CD4-positive, alpha-beta T cell treated with Interleukin-12 subunit alpha and Interleukin-12 subunit beta, for 1 hour (primary cell): ENCODE measurements at places on chromosomes 7 and 10.
A peak's percentile ranks its signal among the peaks of the same experiment; 100 is the strongest.

DNA sequence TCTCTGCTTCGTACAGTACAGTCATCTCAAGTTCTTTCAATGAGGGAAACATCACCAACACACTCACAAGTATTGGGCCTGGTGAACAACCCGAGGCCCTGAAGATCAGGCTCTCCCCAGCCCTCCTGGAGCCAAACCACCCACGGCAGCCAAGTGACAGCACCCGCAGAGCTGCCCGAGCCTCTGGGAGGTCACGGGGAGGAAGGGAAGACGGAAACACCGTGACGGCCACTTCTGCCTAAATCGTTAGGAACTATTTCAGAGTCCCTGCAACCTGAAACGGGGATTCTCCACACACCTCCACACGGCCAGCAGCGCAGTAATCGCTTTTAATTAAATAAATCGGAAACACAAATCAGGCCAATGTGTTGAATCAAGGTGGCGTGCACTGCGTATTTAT is 222.6 kb downstream of the MAD1L1 start:
- no peak for DNase-seq

- no peak for DNase-seq
These were observed 87.8 kb upstream of the DKK1 start for GRCh38 chr10:52226197-52226847.

DNA sequence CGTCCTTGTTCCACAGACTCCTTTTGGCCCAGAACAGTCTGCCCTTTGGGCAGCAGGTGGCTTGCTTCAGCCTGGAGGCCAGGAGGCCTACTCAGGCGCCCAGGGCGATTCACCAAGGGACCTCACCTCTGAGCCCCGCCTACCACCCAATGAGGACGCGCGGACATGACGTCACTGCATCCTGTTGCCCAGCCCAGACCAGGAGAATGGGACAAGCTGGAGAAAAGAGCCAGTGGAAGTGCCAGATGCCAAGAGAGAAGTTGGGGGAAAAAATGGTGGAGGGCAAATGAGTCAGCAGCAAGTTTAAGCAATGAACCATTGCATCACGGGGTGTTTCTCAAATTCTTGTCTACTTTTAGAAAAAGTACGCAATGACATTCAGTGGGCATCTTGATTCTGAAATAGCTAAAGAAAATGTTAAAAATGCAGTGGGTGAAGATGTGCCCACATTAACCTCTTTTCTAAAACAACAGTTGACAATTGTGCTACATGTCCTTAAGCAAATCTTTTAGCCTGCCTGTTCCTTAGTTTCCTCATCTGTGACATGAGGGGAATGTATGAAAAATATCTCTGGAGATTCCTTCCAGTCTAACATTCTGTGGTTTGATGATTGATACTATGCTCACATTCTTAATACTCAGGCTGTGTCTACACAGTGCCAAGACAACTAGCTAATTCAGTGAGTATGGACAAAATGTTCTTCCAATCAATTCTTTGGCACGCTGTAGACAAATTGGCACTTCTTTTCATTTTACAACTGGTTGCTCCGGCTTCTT is 23.9 kb upstream of the LEP start:
- DNase-seq: no peak

DNA sequence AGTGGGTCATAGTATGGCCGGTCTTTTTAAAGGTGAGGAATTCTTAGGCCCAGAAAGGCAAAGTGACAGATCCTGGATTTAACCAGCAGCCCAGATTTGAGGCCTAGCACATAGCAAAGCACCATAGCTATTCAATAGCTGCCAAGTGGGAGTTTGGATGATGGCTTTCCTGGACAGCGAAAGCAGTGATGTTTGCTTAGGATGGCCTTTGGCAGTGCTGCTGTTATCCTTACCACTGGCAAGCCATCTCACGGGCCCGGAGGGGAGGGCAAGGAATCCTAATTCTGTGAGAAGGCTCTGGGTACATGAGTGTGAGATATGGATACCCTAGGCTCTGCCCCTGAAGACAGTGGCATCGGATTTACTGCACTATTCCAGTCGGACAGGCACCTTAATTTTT is 50.4 kb downstream of the TCF7L2 start:
- DNase-seq: no peak

DNA sequence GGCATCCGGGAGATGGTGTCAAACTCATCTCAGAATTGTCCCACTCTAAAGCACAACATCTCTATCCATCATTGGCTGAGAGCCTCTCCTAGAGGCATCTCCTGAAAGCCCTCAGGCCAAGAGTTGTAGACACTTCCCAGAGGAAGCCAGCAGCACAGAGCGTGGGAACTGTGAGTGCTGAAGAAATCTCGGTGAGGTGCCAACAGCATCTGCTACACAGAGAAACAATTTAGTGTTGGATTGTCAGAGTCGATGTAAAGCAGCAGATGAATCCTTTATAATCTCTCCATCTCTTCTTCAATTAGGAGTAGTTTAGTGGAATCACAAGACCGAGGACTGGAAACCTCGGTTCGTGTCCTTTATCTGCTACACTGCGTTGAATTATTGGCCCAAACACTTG is 172.2 kb downstream of the C7orf25 start:
- no peak for DNase-seq

GRCh38 chr7:106968160-106968559 is 76.3 kb upstream of the PRKAR2B start:
- DNase-seq: no peak

GRCh38 chr7:104240401-104240800 is 32.6 kb upstream of the ORC5 start:
- DNase-seq: no peak

- DNase-seq: no peak
These were observed 3.8 kb downstream of the NEBL start for GRCh38 chr10:20893297-20893696.

DNA sequence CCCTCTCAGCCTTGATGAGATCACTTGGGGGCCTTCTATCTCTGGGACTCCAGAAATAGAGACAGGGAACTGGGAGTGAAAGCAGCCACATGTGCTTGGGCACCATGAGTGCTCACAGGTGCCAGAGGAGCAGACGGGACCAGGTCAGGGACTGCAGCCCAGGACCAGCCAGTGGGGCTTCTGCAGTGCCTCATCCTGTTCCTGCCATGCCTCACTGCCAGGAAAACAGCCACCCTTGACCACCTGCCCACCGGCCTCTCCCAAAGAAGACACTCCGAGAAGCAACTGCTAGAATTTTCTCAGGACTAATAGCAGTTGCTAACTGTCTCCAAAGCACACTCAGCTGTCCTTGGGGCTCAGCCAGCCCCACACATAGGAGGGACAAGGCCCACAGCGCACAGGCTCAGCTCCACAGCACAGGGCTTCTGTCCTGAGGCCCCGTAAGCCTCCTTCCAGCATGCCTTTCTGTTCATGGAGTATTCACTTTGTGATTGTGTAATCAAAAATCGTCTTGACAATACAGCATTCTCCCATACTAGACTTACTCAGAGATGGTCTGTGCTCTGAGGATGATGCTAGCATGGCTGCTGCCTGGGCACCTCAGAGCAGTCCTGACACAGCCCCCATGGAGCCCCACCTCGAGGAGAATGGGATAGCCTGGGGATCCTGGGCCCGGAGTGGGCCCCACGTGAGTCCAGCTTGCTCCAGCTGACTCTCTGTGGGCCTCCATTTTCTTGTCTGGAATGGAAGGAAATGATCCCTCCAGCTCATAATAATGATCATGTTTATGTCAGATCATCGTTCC is 115.7 kb upstream of the RET start:
- DNase-seq: no peak

- DNase-seq: no peak
These were observed 295.3 kb upstream of the PRKCQ start for GRCh38 chr10:6875269-6875865.

DNA sequence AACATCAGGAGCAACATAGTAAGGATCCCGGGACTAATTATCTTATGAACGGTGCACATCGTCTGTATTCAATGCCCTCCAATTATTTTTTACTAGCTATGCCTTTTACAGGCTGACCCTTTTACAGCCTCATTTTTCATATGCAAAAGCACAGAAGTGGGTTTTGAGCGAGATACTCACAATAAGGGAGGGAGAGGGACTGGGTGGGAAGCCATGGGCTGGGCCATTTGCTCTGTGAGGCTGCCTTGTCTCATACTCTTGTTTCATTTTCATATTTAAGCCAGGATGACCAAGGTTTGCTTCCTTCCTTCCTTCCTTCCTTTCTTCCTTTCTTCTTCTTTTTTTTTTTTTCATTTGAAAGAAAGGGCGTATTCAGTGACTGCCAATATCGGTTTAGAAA is 259.3 kb downstream of the TRIL start:
- DNase-seq: no peak

- DNase-seq: no peak
These were observed 177.1 kb upstream of the TRIM24 start for GRCh38 chr7:138282997-138283396.

DNA sequence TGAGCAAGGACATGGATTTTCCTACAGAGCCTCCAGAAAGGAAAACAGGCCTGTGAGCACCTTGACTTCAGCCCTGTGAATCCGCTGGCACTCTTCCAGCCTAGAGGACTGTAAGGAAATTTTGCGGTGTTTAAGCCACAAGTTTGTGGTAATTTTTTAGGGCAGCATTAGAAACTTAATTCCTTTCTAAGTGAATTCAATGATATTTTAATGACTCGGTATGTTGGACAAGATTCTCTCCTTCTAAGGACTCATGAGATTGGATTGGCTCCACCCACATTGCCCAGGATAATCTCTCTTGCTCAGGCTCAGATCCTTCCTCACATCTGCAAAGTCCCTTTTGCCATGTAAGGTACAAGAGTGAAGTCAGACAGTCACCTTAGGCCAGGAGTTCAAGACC is 4.5 kb downstream of the LYZL2 start:
- no peak for DNase-seq

GRCh38 chr10:88986549-88987242 is 3.9 kb upstream of the FAS start:
- DNase-seq: peak; percentile 46

GRCh38 chr7:107854454-107854853 is 36.5 kb upstream of the DLD start:
- no peak for DNase-seq

- DNase-seq: no peak
These were observed 452.0 kb downstream of the ARL4A start for GRCh38 chr7:13139436-13139835.

DNA sequence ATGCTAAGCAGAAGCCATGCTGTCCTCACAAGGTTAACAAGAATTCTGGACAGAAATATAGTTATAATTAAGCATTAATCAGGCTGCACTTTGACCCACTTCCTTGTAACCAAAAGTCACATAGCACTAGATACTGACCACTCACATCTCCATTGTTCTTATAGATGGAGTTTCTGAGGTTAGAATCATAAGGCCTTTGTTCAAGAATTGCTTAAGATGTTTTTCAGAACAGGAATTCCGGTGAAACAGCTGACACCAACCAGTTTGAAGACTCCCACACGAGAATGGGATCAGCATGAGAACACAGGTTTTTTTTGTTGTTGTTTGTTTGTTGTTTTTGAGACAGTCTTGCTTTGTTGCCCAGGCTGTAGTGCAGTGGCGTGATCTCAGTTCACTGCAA is 488.3 kb upstream of the NRP1 start:
- no peak for DNase-seq

DNA sequence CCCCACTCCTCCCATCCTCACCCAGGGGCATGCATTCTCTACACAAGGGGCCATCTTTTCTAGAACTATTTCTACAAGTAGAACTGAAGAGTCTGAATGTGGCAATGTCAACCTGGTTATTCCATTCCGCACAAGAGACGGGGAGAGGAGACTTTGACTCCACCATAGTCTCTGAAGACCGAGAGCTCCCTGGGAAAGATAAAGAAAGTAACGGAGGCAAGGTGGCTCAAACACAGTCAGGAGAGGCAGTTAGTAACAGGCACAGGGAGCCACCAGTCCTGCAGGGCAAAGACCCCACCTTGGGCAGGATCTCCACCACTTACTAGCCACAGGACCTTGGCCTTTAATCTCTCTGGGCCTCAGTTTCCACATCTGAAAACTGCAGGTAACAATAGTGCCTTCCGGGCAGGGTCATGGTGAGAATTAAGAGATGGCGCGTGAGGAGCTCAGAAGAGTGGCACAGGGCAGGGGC is 100.3 kb downstream of the TNS3 start:
- no peak for DNase-seq

DNA sequence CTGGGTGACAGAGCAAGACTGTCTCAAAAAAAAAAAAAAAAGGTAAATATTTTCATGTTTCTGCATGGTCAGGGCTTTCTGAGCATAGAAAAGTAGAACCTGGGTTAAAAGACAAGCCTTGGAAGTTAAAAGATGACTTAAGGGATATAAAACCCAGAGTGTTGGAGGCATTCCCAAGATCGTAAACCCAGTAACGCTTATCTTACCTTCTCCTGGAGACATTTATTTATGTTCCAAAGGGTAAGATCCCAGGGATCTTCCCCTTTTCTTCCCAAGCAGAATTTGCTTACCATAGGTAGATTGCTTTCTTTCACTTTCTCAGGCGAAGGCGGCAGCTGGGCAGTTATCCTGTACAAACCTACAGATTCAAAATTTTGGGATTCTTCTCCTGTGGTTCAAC is 22.2 kb downstream of the SUGCT start:
- no peak for DNase-seq

- no peak for DNase-seq
These were observed 63.5 kb downstream of the FRMPD2 start for GRCh38 chr10:48210966-48211365.

GRCh38 chr7:91242097-91242844 is 22.0 kb upstream of the FZD1 start:
- DNase-seq: no peak

DNA sequence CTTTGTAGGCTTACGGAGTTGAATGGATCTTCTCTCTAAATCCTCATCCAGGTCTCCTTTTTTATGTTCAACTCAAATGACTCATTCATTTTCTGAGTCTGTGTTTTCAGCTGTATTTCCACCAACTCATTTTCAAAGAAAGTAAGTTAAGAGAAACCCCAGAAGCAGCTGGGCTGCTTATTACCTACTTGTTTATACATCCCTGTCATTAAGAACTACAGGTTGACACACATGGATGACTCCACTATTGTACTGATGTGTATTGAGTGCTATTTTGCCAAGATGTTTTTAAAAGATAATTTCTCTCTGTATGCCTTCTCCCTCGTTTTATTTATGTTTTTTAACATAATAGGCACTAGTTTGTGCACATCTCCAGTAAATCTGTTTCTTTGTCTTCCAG is 41.9 kb downstream of the DGKI start:
- no peak for DNase-seq

- DNase-seq: no peak
These were observed 67.3 kb upstream of the SHH start for GRCh38 chr7:155879592-155879991.

DNA sequence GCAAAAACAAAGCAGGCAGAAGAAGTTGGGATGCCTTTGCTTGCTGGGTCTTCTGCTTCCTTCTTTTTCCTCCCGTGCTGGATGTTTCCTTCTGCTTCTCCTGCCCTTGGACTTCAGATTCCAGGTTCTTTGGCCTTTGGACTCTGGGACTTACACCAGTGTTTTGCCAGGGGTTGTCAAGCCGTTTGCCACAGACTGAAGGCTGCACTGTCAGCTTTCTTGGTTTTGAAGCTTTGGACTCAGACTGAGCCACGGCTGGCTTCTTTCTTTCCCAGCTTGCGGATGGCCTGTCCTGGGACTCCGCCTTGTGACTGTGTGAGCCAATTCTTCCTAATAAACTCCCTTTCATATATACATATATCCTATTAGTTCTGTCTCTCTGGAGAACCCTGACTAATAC is 11.3 kb upstream of the LCOR start:
- no peak for DNase-seq
